RWPE2 (cell line): ENCODE measurements at places on chromosomes 7 and 10.

DNA sequence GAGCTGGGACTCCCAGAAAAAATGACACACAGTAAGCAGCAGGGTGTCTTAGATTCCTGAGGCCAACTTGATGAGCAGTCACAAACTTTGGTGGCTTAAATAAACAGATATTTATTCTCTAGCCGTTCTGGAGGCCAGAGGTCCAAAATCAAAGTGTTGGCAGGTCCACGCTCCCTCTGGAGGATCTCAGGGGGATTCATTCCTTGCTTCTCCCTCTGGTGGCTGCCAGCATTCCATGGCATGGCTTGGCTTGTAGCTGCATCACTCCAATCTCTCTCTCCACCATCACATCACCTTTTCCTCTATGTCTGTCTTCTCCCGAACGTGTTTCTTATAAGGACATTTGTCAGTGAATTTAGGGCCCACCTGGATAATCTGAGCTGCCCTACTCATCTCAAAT lies 98.4 kb downstream of the OSBPL3 start:
- DNase-seq, result no peak

DNA sequence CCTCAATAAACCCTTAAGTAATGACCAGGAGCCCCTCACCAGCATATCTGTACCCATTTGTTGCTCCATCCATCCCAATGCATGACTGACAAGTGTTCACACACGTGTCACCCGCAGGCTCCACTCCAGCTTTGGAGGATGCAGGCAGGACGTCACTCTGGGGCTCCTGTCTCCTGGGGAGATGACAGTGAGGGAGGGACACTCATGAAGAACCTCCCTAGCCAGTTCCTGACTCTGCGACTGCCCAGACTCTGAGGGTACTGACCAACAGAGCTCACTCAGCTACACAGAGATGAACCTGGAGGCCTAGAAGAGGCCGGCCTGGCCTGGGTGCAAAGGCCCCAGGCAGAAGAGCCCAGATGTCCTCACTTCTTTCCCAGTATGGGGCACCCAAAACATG lies 135.1 kb upstream of the RET start:
- no peak for DNase-seq

DNA sequence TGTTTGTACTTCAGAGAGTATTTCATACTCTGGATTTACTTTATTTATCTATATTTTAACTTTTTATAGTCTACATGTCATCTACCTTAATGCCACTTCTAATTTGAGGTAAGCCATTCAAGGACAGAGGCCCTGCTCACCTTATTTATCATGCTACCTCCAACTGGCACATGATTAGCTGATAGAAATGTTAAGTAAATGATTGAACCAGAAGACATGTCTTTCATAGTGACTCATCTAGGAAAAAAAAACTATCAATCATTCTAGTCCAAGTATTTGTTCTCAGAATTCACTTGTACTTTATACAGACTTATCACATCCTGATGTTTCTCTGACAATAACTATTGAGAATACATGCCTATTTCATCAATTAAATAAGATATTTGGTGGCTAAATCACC lies 856.3 kb downstream of the XPNPEP1 start:
- no peak for DNase-seq

GRCh38 chr7:149161241-149161848 lies 14.1 kb downstream of the ZNF398 start:
- no peak for DNase-seq

GRCh38 chr10:95756041-95756761 lies at the start of gene ENTPD1:
ENTPD1 (plus strand) TSS chr10:95756163; CDS start chr10:95756240, 77 bp downstream.
- DNase-seq, result no peak
